Progenitor cell of endocrine pancreas (in vitro differentiated cells): ENCODE measurements at places on chromosomes 1 and 21.

- DNase-seq = no peak
These were observed 413.0 kb downstream of the OMA1 start for GRCh38 chr1:58133562-58133961.

DNA sequence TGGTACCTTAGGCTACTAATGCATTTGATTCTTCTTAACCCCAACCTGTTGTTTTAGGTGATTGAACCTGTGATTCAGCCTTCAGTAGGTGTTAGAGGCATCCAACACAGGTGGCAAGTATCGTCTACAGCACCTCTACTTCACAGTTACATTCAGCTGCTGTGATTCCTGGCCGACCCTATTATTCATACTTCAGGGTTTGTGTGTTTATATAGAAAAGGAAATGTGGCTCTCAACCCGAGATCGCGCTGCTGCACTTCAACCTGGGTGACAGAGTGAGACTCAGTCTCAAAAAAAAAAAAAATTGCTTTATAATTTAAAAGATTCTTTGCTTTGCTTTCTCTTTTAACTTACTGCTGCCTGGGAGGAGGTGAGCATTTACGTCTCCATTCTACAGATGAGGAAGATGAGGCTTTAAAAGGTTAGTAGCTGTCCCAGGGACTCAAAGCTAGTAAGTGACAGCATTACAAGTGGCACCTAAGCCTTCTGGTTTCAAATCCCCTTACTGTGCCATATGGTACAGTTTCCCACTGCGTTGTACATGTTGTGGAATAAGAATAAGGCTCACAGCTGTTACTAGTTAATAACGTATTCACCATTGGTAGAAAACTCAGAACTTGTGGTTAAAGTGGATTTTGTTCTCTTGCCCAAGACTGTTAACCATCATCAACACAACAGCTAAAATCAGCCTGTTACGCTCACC, 9.9 kb upstream of the GPR25 start:
- DNase-seq = no peak

DNA sequence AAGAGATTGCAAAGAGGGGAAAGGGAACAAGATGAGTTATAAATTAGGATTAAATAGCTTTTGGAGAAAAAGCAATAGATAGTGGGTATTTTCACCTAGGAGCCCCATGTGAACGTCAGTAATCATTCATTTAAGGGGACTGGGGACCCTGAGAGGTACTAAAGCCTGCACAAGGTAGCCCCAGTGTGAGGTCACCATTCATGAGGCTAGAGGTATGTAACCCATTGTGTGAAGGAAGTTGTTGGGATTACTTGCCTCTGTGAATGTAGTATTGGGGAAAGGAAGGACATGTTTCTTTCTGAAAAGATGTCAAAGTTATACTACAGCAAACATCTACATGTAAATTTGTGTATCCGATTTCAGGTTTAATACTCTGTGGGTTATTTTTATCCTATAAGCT, 276.8 kb downstream of the TBX15 start:
- DNase-seq = no peak

DNA sequence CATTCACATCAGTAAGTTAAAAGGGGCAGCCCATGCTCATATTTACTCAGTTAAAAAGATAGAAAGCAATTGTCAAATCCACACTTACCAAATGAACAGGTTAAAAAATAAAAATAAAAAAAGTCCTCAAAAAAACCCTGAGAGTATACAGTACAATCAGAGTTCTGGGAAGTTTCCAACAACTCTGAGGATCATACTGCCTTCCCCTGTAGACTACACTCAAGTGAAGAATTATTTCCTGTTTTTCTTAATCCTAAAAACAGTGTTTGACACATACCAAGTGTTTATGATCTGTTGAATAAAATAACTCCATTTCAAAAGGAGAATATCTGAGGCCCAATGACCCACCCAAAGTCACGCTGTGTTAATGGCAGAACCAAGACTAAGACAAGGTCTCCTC, 61.8 kb downstream of the INTS7 start:
- DNase-seq = no peak

- no peak for DNase-seq
These were observed 149.2 kb upstream of the SYT6 start for GRCh38 chr1:114302821-114303220.

- DNase-seq = no peak
These were observed 51.2 kb upstream of the ADAM30 start for GRCh38 chr1:119947468-119947867.

DNA sequence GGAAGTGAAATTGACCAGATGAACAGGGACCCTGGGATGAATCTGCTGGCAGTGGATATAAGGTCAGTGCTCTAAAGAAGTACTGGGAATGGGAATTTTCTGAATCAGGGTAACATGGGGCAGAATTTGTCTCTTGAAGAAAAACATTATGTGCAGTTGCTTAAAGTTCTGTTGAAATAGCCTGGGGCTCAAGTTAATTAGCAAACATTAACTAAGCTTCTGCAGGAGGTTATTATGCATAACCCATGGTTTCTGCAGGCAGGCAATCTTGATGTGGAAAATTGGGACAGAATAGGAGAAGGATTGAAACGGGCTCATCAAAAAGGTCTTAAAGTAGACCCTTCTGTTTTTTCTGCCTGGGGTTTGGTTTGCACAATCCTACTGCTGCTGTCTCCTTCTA, 14.0 kb downstream of the GSTM5 start:
- DNase-seq = no peak

GRCh38 chr21:38365521-38365920, 108.7 kb downstream of the KCNJ15 start:
- DNase-seq = no peak

- DNase-seq = no peak
These were observed 49.9 kb downstream of the CAMTA1 start for GRCh38 chr1:6835139-6835538.

- DNase-seq = no peak
These were observed 15.2 kb upstream of the ADAMTSL4 start for GRCh38 chr1:150534002-150534401.

DNA sequence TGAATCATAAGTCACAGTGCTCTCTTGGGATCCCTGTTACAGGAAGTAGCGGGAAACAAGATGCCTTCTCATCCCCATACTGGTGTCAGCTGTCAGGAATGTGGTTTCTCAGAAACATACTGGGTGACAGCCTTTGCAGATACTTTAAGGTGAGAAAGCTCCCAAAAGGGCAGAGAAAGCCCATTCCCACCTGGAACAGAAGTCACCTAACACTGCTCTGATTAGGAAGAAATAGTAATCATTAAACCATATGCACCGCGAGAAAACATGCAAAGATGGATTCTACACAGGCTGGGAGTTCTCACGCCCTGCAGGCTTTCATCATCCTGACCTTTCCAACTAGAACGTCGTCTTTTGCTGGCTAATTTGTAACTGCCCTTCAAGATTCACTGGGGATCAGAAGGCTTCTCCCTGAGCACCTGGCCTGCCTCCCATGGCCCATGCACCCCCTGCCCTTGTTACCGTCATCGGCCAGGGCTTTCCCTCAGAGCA, 46.2 kb upstream of the SLC44A3 start:
- peak; percentile 32 for DNase-seq

DNA sequence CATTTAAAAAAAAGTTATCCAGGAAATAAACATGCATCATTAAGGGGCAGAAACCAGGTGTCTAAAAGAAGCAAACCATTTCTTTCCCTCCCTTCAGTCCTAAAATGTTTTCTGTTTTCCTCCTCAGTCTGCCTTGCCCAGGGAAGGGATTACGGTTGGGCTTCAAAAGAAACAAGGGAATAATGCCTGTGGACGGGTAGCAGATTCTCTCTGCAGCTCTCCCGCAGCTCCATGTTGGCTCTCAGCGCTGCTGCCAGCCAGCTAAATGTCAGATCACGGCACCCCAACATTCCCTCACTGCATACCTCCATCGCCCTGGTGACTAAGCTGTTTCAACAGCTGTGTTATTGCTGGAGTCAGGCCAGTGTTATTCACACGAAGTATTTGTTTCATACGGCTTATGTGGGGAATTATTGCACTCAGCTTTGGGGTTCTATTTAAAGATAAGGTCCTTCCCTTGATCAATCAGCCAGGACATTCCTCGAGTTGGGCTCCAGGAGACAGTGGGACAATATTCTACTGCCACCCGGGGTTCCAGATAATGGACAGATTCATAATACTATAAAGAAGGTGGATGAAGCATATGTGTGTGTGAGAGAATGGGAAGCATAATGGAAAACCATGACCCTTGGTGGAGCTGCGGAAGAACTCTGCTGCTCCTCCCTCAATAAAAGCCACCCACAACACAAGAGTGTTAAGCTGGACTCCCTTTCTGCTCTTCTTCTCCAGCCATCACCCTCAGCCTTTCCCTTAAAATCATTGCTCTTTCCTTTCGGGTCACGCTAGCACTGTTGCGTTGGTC, 58.2 kb downstream of the WLS start:
- no peak for DNase-seq

DNA sequence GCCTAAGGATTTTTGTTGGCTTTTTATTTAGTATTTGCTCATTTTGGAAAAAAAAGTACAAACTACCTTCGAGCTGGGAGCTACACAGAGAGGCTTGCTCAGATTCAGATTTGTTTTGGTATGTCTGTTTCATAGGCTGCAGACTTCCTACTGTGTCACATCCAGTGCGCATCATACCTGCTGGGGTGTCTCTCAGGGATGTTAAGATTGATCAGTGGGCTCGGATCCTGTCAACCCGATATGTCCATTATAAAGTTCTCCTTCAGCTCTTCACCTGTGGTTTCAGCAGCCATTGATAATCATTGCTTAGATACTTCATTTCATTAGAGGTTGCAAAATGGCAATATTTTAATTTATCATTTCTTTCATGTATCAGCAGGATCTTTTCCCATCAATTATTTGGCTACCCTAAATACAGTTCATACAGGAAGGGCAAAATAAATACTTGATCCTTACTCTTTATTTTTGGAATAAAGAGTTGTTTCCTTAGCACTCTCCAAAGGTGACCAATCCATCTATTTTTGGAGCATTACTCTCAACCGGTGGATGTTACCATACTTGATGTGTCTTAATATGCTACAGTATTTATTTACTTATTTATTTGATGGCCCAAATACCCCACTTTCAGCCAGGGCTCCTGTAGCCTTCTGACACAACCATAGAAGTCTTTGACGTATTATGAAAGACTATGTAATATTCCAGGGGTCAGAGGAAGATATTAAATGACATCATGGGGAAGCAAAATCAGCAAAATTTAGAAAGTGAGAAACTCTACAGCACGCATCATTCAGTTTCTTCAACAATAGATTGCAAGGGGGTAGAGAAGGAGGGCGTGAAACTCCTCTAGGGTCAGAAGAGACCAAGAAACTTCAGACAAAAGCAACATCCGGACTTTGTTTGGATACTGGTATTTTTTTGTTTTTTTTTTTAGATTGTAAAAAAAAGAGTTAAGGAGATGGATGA, 55.3 kb upstream of the HNRNPU start:
- DNase-seq = no peak

GRCh38 chr1:24379733-24380315, 33.8 kb downstream of the STPG1 start:
- DNase-seq = no peak

- no peak for DNase-seq
These were observed 1.7 kb upstream of the KRTAP10-5 start for GRCh38 chr21:44582055-44582454.

GRCh38 chr1:152048416-152049009, 11.7 kb upstream of the S100A11 start:
- peak; percentile 20 for DNase-seq

- peak; percentile 30 for DNase-seq
These were observed 40.7 kb downstream of the ARHGEF10L start for GRCh38 chr1:17579951-17580939.

- DNase-seq = no peak
These were observed 8.8 kb upstream of the RNF223 start for GRCh38 chr1:1082776-1083415.

DNA sequence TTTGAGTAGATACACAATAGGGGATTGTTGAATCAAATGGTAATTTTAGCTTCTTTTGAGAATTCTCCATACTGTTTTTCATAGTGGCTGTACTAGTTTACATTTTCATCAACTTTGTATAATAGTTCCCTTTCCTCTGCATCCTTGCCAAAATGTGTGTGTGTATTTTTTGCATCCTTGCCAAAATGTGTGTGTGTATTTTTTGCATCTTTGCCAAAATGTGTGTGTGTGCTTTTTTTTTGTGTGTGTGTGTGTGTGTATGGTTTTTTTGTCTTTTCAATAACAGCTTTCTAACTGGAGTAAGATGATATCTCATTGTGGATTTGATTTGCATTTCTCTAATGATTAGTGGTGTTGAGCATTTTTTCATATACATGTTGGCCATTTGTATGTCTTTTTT, 105.4 kb downstream of the ATP6V1G3 start:
- no peak for DNase-seq

DNA sequence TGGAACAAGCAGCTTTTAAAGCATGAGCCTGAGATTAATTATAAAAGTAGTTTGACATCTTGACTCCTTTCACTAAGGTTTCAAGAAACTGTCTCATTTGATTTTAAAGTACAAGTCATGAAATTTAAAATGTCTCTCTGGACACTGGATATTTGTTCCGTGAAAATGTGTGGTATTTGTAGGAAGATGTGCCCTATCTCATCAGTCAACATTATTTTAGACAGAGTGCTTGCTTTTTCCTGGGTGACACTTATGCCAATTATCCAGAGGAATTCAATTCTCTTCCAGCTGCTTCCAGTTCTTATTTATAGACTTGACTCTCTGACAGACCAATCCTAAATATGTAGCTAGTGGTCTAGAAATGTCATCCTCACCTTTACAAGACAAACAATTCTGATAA, 300.4 kb downstream of the PLA2G4A start:
- DNase-seq = no peak

DNA sequence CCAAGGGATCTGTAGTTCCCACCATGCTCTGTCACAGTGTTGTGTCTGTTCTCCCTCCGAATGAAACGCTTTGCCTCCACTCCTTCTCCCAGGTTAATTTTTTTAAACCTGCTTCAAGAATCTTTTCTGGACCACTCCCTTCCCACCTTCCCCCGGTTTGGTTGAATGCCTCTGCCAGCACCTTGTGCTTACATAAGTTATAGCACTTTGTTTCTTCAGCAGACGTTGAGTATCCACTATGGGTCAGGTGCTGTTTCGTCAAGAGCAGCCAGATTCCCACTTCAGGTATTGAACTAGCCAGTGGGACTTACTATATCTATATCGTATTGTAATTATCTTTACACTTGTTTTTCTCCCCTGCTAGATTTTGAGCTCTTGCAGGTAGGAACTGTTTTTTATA, 27.6 kb downstream of the TTF2 start:
- DNase-seq = no peak

DNA sequence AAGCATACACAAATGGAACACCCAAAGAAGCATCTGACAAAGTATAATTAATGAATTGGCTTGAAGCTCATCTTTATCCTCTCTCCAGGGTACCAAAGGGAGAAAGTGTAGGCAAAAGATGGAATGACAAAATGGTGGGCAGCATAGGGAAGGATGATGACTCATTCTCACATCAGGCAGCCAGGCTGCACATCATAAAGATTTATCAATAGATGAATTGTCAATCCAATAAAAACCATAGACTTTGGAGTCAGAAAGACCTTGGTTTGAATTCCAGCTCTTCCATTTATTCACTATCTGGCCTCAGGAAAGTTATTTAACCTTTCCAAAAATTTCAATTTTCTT, 138.5 kb downstream of the TNR start:
- DNase-seq = no peak

GRCh38 chr1:82273816-82274215, 473.1 kb downstream of the ADGRL2 start:
- DNase-seq = no peak
